Activated T-helper 1 cell treated with anti-CD3 and anti-CD28 coated beads, Interleukin-2, amount 50 U/mL, for 16 hours (primary cell): ENCODE measurements at places on chromosomes 16 and 17.

DNA sequence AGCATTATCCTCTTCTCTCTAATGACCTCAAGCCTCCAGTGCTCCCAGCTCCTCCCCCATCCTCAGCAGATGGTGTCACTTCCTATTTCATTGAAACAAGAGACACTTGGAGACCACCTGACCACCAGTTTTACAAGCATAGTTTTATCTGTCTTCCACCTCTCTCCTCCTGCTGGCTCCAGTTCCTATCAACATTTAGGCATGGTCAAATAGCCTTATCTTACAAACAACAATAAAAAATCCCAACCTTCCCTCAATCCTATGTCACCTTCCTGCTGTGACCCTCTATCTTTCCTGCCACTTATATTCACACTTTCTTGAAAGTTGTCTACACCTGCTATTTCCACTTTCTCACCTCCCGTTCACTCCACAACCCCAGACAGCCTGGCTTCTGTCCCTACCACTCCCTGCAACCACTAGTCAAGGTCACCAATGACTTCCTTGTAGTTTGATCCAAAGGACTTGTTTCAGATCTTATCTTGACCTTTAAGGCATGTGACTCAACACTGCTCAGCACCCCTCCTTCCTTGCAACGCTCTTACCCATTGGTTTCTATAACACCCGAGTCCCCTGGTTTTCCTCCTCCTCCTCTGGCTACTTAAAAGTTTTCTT, 4.3 kb upstream of the NTN1 start:
- DNase-seq, result no peak

DNA sequence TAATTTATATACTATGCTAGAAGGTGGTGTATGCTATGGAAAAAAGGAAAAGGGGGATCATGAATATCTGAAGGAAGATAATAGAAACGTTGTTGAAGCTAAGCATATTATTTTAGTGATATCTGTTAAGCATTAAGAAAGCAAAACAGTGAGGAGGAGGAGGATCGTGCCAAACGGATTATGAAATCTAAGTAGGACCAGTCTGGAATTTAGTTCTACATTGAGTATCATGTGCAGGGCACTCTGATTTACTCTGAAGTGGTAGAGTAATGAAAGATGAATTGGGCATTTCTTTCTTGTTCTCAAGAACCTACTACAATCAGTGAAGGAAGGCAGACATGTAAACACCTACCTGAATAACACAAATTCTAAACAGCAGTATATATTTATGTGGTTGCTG, 195.3 kb downstream of the CYB561 start:
- DNase-seq, result no peak

- DNase-seq, result no peak
These were observed 8.6 kb downstream of the SLC7A5 start for GRCh38 chr16:87860553-87861299.

DNA sequence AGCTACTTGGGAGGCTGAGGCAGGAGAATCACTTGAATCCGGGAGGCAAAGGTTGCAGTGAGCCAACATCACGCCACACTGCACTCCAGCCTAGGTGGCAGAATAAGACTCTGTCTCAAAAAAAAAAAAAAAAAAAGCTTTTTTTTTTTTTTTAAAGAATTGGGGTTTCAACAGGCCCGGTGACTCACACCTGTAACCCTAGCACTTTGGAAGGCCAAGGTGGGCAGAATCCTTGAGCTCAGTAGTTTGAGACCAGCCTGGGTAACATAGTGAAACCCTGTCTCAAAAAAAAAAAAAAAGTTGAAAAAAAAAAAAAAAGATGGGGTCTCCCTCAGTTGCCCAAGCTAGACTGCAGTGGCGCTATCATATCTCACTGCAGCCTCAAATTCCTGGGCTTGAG, 6.6 kb upstream of the HEXIM2 start:
- DNase-seq, result no peak

GRCh38 chr16:13138528-13138927, 237.1 kb downstream of the SHISA9 start:
- no peak for DNase-seq

- DNase-seq, result no peak
These were observed 16.2 kb upstream of the CPHXL start for GRCh38 chr16:75742424-75743047.

- no peak for DNase-seq
These were observed 172.0 kb upstream of the SOX9 start for GRCh38 chr17:71948703-71949422.

DNA sequence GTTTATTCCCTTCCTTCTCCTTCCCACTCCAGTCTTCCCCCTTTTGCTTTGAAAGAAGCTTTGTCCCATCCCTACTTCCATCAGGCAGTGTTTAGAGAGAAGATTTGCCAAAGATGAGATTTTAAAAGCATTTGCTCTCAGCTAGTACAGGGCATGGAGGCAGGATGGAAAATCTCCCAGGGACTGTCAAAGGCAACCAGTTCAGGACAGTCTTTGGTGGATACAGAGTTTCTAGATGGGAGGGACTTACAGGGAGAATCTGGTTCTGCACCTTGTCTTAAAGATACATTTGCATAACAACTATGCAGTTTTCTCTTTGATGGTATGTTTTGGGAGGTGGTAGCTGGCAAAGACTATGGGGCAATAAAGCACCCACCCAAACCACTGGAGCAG, 26.2 kb downstream of the CHD9 start:
- no peak for DNase-seq

- DNase-seq, result no peak
These were observed 20.2 kb downstream of the HIGD1B start for GRCh38 chr17:44867841-44868240.

GRCh38 chr17:7416323-7416722, 3.8 kb upstream of the SPEM1 start:
- no peak for DNase-seq

- no peak for DNase-seq
These were observed 13.7 kb downstream of the HIC1 start for GRCh38 chr17:2068519-2069051.

- DNase-seq, result no peak
These were observed 518 bp downstream of the SH2B1 start for GRCh38 chr16:28863929-28864793.

GRCh38 chr17:44844390-44844830, 3.3 kb upstream of the HIGD1B start:
- DNase-seq, result no peak

GRCh38 chr17:58284613-58285421, 4.1 kb upstream of the MPO start:
- DNase-seq, result no peak

DNA sequence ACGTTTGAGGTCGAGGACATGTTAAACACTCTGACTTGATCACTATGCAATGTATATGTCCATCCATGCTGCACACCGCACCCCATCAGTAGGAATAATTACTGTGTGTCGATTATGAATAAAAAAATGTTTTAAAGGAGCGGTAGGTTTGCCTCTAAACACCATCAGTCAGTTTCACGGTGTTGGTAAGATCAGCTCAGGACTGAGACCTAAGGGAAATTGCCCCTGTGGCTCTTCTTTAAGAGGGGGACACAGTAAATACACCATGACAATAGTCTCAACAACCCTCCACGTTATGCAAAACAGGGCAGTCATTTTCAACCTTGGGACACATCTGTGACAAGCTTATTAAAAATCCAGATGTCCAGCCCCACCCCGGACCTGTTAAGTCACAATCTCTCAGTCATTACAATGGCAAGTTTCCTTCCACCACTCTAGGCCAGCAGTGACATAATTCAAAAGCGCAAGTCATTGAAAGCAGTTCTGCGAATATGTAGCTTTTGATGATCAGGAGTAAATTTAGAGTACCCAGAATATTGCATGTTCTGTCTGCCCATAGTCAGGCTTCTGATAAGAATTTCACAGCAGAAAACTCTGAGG, 1.2 kb downstream of the ATMIN start:
- no peak for DNase-seq

GRCh38 chr17:17203173-17203730, 2.9 kb downstream of the PLD6 start:
- DNase-seq, result no peak

DNA sequence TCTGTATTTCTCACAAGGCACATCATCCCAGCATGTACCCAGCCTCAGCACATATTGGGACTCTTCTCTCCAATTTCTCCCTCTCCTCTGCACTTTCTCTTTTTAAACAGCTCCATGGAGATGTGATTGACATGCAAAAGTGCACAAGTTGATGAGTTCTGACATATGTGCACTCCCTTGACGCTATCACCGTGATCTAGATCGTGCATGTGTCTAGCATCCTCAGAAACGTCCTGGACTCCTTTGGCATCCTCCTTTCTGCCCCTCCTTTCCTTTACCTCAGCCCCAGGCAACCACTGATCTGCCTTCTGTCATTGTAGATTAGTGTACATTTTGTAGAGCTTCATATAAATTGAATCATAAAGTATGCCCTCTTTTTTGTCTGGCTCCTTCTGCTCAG, 108.0 kb upstream of the HSBP1 start:
- no peak for DNase-seq

DNA sequence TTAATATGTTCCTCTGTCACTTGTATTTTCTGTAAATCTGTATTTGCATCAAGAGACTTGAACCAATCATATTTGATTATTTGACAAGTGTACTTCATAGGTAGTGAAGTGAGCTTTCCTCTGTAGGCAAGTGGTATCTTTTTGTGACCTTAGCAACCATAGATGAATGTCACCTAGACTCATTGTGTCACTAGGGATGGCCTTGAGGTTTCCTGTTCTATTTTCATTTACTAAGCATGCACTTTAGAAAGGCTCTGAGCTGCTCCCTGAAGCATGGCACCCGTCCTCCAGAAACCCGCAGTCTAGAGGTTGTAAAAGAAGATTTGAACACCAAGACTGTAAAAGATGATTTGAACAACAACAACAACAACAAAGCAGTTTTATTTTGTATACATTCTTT, 151.7 kb downstream of the PRKCB start:
- no peak for DNase-seq

DNA sequence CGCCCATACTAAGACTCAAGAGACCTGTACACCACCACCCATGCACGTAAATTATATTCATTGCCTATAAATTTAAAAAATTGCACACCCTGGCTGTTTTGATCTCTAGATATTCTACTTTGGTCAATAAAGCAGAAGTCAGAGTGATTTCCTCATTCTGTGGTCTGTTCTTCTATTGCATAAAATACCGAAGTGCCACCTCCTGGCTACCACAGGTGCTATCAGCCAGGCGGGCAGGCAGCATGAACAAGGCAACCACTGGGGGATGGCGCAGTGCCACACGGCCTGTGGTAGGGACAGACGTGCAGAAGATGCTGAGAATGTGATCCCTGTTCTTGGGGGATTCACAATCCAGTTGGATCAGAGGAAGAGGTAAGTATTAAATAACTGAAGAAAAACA, 122.3 kb downstream of the CDK5R1 start:
- peak; percentile 57 for DNase-seq

DNA sequence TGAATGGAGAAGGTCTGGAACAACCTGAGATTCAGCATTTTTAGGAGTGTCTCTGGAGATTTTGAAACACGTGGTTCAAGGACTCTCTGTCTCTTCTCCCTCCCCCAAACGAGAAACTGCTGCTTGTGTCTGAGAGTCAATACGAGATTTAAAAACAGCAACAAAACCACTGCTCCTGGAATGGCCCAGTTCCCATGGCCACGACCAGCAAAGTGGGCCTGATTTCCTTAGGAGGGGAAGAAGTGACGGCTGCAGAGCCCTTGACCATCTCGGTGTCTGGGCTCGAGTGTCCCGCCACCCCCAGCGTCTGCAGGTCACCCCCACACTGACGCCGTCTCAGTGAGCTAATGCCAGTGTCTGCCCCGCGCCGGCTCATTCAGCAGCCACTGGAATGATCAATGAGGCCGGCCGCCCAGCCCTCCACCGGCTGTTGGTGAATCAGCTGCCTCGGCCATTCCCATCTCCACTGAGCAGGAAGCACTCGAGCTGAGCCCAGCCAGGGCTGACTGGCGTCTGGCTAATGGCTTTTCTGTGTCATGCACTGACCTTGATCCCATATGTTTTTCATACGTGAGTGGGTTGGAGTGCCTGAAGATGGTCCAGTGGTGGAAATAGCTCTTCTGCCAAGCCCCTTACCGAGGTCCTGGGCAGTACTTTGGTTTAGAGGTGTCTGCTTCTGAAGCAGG, 151.8 kb downstream of the PITPNC1 start:
- no peak for DNase-seq

DNA sequence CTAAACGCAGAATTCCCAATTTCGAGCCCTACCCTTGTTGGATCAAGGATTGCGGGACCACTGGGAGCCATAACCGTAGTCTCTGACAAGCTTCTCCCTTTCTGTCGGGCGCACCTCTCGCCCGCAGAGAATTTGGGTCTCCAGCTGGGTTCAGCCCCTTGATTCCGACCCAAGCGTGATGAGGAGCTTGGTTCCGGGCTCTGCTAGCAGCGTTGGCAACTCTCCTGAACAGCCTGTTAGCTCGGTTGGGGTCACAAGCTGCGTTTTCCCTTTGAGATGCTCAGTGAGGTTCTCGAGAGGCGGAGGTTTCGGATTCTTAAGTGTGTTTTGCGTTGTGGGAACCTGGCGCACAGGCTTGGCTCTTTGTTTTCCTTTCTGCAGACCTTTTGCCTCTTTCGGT, 655 bp downstream of the ATXN1L start:
- DNase-seq, result no peak

DNA sequence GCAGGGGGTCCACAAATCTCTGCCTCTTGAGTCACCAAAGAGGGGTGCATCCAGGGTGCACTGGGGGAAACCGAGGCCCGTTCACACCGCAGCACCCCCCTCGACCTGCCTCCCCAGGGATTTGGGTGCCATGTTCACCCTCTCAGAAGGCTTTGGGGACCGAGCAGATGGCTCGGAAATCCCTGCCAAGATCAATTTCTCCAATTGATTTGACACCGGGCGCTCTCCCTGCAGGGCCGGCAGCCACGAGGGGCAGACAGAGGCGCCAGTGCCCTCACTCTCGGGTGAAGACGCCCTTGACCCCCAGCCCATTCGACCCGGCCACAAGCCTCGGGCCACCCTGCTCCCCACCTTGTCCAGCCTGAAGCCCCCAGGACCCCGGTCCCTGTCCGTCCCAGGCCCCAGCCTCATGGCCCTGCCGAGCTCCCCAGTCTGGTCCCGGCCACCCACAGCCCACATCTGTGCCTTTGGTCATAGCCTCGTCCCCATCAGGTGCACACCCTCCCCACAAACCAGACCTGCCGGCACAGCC, 9.3 kb downstream of the SSTR5 start:
- no peak for DNase-seq

DNA sequence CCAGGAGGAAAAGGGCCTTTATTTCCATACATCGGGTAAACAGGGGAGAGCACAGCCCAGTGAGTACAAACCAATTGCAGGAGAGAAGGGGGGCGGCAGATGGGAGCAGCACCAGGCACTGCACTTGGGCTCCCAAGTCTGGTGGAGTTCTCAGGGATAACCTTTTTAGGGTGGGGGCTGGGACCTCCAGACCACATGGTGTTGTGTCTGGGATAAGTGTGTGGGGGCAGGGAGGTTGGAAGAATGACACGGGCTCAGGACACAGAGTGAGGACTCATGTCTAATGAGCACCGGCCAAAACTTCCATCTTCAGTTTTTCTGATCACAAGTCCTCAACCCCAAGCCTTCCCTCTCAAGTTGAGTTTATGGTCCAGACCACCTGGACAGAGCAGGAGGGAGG, 30.6 kb downstream of the PIPOX start:
- no peak for DNase-seq

DNA sequence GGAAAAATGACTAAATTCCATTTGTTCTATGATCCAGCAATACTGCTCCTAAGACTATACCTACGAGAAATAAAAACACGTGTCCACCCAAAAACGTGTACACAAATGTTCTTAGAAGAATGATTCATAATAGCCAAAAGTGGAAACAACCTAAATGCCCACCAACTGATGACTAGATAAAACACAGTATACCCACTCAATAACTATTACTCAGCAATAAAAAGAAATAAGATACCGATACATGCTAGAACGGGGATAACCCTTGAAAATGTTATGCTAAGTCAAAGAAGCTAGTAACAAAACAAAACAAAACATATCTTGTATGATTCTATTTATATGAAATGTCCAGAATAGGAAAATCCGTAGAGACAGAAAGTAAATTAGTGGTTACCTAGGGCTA, 17.6 kb downstream of the CCL16 start:
- no peak for DNase-seq
